Large intestine (tissue), 12 donors: ENCODE measurements at places on chromosomes 2 and 18. TPM values are rescaled to one million over a fixed set of nuclear protein-coding genes. Genes with fewer than 3 reads are reported as not detected.
A peak's percentile ranks its signal among the peaks of the same experiment; 100 is the strongest.

- H3K27me3 ChIP-seq, result no peaks in the 10 kb centered on the region
- H3K36me3 ChIP-seq, result no peaks in the 10 kb centered on the region
- no peak for DNase-seq
- no peak overlapping the region for H3K27ac ChIP-seq
Observed at GRCh38 chr2:233856184-233856583, 1.8 kb upstream of the HJURP start.

DNA sequence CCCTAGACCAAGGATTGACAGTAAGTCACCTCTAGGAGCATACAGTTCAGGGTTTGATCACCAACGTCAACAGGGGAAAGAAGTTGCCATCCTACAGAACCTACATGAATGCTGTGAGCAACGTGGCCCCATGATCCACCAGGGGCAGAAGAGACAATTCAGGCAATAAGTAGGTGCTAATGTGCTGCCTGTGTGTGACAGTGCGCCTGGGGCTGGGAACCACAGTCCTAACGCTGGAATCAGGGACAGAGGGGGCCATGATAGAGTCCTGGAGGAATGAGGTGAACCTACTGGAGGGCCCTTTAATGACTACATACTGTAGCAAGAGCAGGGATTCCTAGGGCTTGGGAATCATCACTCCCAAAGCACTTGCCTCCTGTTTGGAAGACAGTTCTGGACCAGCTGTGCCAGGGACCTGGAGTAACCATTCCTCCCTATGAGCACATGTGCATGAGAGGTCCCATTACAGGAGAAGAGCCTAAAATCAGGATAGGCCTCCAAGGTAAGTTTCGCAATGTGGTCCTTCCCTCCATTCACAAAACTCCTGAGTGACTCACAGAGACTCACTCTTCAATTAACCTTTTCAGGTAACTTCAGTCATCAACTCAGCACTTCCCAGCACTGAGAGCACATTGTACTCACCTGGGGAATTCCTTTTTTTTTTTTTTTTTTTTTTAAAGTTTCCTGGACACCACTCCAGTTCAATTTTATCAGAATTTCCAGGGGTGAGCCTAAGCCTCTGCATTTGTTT is 214.0 kb downstream of the TMEM163 start:
- DNase-seq, result no peak
- no peaks in the 10 kb centered on the region for H3K4me1 ChIP-seq
- H3K36me3 ChIP-seq, result no peaks in the 10 kb centered on the region
- peaks cover 7% of the 10 kb centered on the region for H3K27me3 ChIP-seq
- H3K4me3 ChIP-seq, result no peak overlapping the region

- peak overlapping the region; percentile 46 for H3K4me3 ChIP-seq
- peak overlapping the region; percentile 17 for H3K27ac ChIP-seq
Observed at GRCh38 chr2:241273210-241274020, 42.1 kb downstream of the HDLBP start.

DNA sequence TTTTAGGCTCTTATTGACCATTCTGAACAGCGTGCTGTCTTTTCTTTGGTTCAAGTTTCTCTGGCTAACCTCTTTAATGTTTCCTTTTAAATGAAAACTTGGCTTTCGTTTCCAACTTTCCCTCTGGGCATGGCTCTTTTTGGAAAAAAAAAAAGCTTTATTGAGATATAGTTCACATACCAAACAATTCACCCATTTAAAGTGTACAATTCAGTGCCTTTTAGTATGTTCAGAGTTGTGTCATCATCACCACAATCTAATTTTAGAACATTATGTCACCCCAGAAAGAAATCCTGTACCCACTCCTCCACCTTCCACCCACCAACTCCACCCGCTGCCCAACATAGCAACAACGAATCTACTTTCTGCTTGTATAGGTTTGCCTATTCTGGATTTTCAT is 322.4 kb downstream of the ADCYAP1 start:
- no peak overlapping the region for H3K27ac ChIP-seq
- no peaks in the 10 kb centered on the region for H3K36me3 ChIP-seq
- no peaks in the 10 kb centered on the region for H3K27me3 ChIP-seq
- H3K4me3 ChIP-seq, result no peak overlapping the region
- DNase-seq, result no peak
- H3K4me1 ChIP-seq, result no peaks in the 10 kb centered on the region

GRCh38 chr2:164054651-164055050 is 318.8 kb upstream of the FIGN start:
- no peak for DNase-seq
- H3K36me3 ChIP-seq, result no peaks in the 10 kb centered on the region
- no peak overlapping the region for H3K27ac ChIP-seq
- H3K4me3 ChIP-seq, result no peak overlapping the region
- no peaks in the 10 kb centered on the region for H3K27me3 ChIP-seq

Gene KCNJ3
- polyA plus RNA-seq, result 9.9 TPM

GRCh38 chr2:5495586-5495985 is 196.6 kb upstream of the SOX11 start:
- peaks cover 14% of the 10 kb centered on the region for H3K4me1 ChIP-seq
- peak overlapping the region; percentile 68 for H3K27ac ChIP-seq
- peak overlapping the region; percentile 46 for H3K4me3 ChIP-seq
- DNase-seq, result peak; percentile 43

- peaks cover 8% of the 10 kb centered on the region for H3K36me3 ChIP-seq
- H3K4me3 ChIP-seq, result no peak overlapping the region
- H3K4me1 ChIP-seq, result peaks cover 13% of the 10 kb centered on the region
- DNase-seq, result no peak
- no peak overlapping the region for H3K27ac ChIP-seq
Observed at GRCh38 chr2:101823859-101824258, 126.4 kb downstream of the MAP4K4 start.

Gene MC5R
- 0.66 TPM for polyA plus RNA-seq

GRCh38 chr18:8005870-8006569 is 438.9 kb downstream of the PTPRM start:
- H3K4me3 ChIP-seq, result no peak overlapping the region
- H3K4me1 ChIP-seq, result no peaks in the 10 kb centered on the region
- H3K36me3 ChIP-seq, result no peaks in the 10 kb centered on the region
- DNase-seq, result no peak
- no peaks in the 10 kb centered on the region for H3K27me3 ChIP-seq
- no peak overlapping the region for H3K27ac ChIP-seq

DNA sequence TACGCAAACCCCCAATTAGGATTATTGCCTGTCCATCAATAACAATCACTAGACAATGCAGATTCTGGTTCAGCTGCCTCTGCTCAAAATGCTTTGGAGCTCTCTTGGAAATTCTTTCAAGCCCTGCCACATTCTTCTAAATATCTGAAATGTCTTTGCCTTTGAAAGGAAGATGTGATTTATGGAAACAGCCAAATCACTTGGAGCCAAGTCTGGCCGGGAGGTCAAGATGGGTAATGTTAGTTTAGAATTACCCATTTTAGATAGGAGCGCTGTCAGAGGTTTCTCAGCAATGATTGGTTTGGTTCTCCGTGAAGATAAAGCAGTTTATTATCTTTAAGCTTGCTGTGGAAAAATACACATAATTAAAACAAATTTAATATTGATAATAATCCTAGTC is 306.7 kb downstream of the SETBP1 start:
- H3K4me3 ChIP-seq, result no peak overlapping the region
- H3K4me1 ChIP-seq, result no peaks in the 10 kb centered on the region
- no peak for DNase-seq
- no peaks in the 10 kb centered on the region for H3K36me3 ChIP-seq
- H3K27ac ChIP-seq, result no peak overlapping the region
- no peaks in the 10 kb centered on the region for H3K27me3 ChIP-seq

- no peaks in the 10 kb centered on the region for H3K27me3 ChIP-seq
- no peaks in the 10 kb centered on the region for H3K4me1 ChIP-seq
- H3K4me3 ChIP-seq, result no peak overlapping the region
- H3K36me3 ChIP-seq, result no peaks in the 10 kb centered on the region
- no peak for DNase-seq
- no peak overlapping the region for H3K27ac ChIP-seq
Observed at GRCh38 chr2:139544186-139544851, 764.1 kb upstream of the NXPH2 start.

GRCh38 chr2:102149644-102150455 is 7.3 kb downstream of the IL1R1 start:
- H3K36me3 ChIP-seq, result no peaks in the 10 kb centered on the region
- peaks cover 3% of the 10 kb centered on the region for H3K27me3 ChIP-seq
- H3K27ac ChIP-seq, result no peak overlapping the region
- H3K4me3 ChIP-seq, result no peak overlapping the region
- no peak for DNase-seq

Gene SULT6B1
- not detected for polyA plus RNA-seq

DNA sequence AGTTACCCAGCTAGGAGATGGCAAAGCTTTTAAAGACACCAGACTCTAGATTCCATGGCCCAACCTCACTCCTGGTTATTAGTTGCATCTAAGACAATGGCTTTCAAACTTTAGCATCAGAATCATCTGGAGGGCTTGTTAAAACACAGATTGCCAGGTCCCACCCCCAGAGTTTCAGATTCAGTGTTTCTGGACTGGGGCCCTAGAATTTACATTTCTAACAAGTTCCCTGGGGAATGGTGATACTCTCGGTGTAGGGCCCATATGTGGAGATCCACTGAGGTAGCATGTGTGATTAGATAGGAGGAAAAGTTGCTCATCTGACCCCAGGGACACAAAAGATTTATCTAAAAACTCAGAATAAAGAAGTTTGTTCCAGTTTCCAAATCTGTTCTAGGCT is 14.5 kb upstream of the TTR start:
- H3K4me1 ChIP-seq, result peaks cover 43% of the 10 kb centered on the region
- DNase-seq, result no peak
- no peaks in the 10 kb centered on the region for H3K27me3 ChIP-seq
- H3K4me3 ChIP-seq, result no peak overlapping the region
